RWPE1 (cell line): ENCODE measurements at places on chromosomes 3 and 15.

GRCh38 chr15:44441095-44441501 is 13.7 kb downstream of the CTDSPL2 start:
- DNase-seq = no peak

- DNase-seq = no peak
Measured at GRCh38 chr3:11230125-11230524, 42.1 kb upstream of the ATG7 start.

DNA sequence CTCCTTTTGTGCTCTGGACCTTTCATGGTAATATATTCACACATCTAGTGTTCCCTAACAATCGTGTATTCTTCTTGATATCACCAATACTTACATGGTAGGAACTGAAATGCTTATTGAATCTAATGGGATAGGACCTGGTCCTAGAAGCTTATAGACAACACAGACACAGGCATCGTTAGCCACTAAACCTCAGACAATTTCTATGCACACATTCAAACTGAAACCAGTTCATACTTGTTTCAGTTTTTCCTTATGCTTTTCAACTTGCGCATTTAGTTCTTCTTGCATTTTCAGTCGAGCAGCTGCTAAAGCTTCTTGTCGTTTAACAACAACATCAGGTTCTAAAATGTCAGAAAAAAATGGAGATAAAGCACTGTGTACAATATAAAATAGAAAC is 2.3 kb downstream of the SELENOS start:
- DNase-seq = no peak

DNA sequence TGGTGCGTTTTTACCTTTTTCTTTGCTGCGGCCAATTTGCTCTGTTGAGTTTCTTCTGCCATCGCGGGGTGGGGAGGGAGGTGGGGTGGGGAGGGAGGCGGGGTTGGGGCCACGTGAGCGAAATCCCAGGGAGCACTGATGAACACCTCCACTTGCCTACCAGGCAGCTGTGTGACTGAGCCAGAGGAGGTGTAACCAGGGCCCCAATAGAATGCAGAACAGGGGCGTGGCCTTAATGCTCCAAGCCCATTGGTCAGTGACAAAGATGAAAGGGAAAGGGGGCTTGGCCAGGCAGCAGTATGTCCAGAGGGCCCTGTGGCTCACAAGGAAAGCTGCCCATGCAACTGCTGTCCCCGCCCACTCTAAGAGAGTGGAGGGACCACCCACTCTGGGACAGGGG is 21.4 kb upstream of the OR4F6 start:
- no peak for DNase-seq

DNA sequence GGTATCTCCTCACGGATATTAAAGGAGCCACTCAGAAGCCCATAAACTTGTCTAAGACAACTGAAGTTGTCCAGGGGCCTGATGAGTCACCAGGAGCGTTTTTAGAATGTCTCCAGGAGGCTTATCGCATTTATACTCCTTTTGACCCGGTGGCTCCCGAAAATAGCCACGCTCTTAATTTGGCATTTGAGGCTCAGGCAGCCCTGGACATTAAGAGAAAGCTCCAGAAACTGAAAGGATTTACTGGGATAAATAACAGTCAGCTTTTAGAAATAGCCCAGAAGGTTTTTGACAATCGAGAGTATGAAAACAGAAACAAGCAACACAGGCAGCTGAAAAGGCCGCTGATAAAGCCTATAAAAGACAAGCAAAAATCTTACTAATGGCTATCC is 4.1 kb downstream of the DET1 start:
- DNase-seq = no peak

DNA sequence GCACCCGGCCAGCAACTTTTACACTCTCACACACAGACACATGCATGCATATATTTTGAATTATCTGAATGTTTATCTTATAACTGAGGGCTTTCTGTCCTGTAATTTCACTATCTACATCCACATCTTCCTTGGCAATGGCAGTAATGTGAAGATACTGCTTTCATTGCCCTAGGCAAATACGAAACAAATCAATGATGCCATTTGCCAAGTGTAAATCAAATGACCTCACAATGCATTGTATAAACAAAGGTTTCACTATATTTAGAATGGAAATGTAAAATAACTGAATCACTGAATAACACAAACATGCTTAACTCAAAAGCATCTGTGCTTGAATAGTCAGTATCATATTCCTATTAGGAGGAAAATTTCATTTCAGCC is 455.6 kb downstream of the TBL1XR1 start:
- no peak for DNase-seq

DNA sequence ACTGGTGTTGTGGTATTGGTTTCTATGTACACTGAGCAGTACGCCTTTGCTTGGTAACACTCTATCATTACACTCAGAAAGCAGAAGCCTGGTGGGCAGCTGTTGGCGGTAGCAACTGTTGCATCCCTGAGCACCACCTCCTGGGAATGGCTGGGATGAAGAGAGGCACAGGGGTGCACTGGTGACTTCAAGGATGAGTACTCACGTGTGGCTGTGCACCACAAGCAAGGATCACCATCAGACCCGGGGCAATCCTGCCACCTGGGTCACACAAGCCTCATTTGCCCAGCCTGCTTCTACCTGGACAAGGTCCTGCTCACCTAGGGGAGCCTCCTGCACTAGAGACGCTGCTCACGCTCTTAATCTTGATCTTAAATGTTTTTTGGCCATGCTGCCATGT is 336.4 kb downstream of the SI start:
- DNase-seq = no peak

- DNase-seq = no peak
Measured at GRCh38 chr3:64019271-64019670, 4.0 kb downstream of the PSMD6 start.

GRCh38 chr3:189320511-189320910 is 148.7 kb downstream of the TPRG1 start:
- DNase-seq = no peak

DNA sequence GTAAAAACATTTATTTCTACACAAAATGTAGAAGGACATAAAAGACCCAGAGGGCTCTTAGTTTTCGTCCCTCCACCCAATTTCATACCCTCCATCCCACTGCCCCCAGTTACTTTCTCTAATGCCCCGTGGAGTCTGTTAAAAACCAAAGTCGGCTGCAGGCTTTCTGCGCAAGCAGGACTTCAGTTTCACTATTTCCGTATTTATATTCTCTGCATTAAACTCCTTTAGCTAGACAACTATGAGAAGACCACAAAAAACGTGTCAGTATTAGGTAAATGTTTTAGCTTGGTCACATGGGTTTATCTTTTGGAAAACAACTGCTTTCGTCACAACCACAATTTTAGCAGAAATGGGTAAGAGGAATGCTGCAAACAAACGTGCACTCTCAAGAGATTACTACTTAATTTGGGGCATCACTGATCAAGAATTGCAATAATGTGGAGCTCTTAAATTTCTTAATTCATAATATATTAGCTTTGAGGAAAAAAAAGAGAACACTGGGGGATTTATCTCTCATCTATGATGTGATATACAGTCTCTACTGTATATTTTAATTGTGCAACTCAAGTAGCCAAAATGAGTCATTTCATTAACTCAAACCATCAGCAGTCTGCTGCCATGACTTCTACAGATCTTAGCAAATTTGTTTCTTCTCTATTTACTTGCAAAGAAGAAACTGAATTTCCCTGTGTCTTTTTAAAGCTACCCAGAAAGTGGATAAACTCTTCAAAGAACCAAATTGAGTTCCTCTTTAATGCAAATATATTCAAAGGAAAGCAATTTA is 740 bp upstream of the NSMCE3 start:
- DNase-seq = no peak

- DNase-seq = peak; percentile 59
Measured at GRCh38 chr3:120350401-120350941, 1.3 kb upstream of the LRRC58 start.

DNA sequence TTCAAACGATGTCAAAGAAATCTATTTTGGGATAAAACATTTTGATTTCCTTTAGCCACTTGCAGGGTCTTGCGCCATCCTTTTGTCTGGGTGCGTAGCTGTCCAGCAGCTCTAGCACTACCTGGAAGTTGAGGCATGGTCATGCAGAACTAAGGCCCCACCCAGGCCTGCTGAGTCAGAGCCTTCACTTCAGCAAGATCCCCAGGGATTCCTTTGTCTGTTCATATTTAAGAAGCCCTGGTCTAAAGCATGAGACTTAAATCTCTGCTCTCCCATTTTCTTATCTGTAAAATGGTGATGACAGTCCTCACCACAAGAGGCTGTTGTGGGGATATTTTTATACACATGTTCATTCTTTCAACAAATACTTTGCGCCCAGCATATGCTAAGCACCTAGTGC is 99.0 kb upstream of the CTDSPL start:
- DNase-seq = no peak

- DNase-seq = peak; percentile 62
Measured at GRCh38 chr15:91956026-91956723, 102.7 kb downstream of the SLCO3A1 start.

DNA sequence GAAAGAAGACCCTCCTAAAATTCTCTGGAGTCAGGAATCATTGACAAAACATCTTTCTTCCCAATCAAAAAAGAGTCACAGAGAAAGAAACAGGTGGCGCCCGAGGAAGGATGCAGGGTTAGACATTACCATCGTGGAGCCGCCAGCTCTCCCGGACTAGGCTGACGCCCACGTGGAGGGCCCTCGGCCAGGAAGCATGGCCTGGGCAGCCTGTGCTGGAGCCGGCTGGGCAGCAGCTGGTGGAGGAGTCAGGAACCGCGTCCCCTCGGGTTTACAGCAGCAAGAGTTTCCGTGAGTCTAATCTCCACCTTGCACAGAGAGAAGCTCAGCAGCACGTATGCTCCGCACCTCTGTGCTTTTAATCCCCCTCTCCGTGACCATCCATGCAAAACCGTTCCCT is 533.7 kb upstream of the ATP11B start:
- DNase-seq = no peak

GRCh38 chr3:78986416-78987101 is 781.2 kb downstream of the ROBO1 start:
- DNase-seq = no peak

DNA sequence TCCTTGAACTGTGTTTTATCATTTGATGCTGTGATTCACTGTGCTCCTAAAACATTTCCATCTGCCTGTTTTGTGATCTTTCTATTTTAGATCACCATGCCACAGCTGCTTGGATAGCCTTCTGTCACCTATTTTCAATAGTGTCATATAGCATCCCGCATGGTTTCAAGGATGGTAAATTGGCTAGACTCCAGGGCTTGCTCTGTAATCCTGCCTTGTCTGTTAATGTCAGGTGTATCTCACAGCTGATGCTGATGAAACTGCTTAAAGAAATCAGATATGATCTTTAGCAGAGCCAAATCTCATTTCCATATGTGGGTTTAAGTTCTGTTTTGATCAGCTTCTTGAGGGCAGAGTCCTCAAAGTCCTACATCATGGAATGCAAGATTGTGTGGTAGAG is 182.2 kb downstream of the UBE2E2 start:
- no peak for DNase-seq

DNA sequence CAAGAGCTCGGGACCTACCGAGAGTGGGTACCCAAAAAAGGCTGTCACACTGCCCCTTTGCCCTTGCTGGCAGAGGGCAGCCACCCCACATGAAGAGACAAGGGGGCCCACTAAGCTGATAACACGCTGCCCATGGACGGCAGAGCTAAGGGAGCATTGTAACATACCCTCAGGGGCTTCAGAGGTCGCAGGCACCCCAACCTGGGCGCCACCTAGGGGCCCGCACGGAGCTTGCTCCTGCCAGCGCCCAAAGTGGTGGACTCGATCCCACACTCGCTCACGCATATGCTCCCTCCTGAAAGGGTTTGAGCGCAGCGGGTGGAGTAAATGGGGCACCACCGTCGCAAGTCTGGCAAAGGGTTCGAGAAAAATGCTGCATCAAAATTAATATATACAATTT is 975.4 kb downstream of the ZPLD1 start:
- DNase-seq = no peak

- no peak for DNase-seq
Measured at GRCh38 chr3:124676236-124676635, 54.0 kb upstream of the UMPS start.

DNA sequence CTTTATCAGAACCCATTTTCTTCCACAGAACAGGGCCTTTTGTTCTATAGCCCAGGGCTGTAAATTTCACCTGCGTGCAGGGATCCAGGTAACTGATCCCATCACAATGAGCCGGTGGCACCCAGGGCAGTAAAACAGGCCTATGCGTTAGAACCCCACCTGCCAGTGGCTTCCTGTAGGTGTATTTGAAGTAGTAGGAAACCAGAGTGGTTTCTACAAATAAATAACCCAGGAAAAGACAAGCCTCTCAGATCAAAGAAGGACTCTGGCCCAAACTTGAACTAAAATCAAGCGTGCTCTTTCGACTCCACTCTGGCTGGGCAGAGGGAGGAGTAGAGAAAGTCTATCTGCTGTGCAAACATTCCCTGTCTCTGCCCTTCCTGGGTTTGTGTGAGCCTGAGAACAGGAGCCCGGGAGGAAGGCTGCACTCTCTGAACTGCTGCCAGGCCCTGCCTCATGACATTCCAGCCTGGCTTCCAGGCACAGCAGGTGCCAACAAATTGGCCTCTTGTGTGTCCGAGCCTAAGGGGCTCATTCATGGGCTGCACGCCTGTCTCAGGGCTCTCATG is 77.7 kb downstream of the CEMIP start:
- DNase-seq = no peak

- no peak for DNase-seq
Measured at GRCh38 chr3:30629746-30630145, 23.3 kb downstream of the TGFBR2 start.

- DNase-seq = peak; percentile 42
Measured at GRCh38 chr3:102225407-102226132, 209.2 kb upstream of the ZPLD1 start.

- no peak for DNase-seq
Measured at GRCh38 chr15:31360158-31360561, 33.5 kb downstream of the KLF13 start.

DNA sequence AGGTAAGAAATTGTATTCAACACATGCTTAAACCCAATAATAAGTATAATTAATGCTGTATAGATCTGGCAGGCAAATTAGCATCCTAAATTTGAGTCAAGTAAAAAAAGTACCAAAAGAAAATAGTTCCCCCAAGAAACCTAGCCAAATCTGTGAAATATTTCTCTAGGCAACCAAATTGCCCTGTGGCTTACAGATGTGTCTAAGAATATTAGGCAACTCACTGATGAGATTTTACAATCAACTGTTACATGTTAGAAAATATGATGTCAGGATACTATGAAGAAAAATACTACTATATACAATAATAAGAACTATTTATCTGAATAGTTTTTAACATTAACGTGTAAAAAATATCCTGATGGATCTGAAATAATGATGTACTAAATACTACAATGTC is 397.1 kb downstream of the TIGIT start:
- no peak for DNase-seq

- DNase-seq = no peak
Measured at GRCh38 chr3:16400106-16400931, 113.2 kb downstream of the RFTN1 start.

- DNase-seq = no peak
Measured at GRCh38 chr3:192826214-192827006, 91.2 kb downstream of the MB21D2 start.

GRCh38 chr3:89059211-89059925 is 48.1 kb upstream of the EPHA3 start:
- no peak for DNase-seq

GRCh38 chr3:84666468-84666867 is 292.3 kb upstream of the CADM2 start:
- DNase-seq = no peak

GRCh38 chr15:101510212-101511197 is 21.0 kb upstream of the PCSK6 start:
- no peak for DNase-seq

- DNase-seq = peak; percentile 54
Measured at GRCh38 chr3:142993958-142994442, 7.4 kb upstream of the U2SURP start.

- DNase-seq = no peak
Measured at GRCh38 chr3:13796701-13797460, 83.0 kb downstream of the WNT7A start.

- no peak for DNase-seq
Measured at GRCh38 chr3:45848392-45848791, 6.5 kb upstream of the LZTFL1 start.
